ENCODE measurements at places on chromosomes 4 and X.
A peak's percentile ranks its signal among the peaks of the same experiment; 100 is the strongest.

- no peak for ATAC-seq
These were observed 30.9 kb downstream of the RAB33B start for GRCh38 chr4:139484783-139485311.

DNA sequence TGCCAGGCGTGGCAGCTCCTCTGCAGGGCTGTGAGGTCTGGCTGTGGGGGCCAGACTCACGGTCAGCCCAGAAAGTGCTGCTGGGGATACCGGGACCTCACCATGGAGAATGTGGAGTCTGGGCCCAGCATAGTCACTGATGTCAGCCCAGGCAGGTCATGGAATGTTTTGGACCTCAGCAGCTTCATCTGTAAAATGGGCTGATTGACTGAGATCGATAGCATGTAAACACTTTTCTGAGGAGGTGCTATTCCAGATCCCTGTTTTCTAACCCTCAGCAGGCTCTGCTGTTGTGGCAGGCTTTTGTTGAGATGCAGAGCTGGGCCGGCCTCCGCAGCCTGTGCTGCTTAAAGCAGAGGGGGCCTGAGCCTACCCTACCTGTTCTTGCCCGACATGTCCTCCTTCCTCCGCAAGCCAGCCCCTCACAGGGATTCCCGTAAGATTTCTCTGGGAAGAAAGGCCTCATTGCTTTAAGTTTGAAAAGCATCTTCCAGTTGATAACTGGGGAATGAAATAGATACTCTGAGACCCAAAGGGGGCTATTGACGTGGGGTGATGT is 38.3 kb upstream of the HGFAC start:
- no peak for ATAC-seq

DNA sequence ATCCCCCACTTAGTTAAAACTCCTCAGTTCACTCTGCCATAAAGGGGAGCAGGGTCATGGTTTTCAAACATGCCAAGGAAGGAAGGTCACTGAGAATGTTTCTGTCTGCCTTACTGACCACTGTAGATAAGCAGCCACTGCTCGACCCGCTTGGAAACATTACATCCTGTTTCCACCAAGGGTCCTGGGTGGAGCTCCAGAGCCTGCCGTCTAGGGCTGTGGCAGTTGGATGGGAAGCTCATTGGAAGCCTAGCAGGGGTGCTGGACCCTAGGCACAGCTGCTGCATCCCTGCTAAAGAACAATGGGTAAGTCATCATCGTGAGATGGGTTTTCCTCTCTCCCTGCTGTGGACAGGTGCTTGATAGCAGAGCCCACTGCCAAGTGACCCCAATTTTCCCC is 76.0 kb upstream of the SRD5A3 start:
- ATAC-seq, result peak; percentile 22

- peak; percentile 96 for ATAC-seq
These were observed at the start of gene SGMS2 for GRCh38 chr4:107824350-107825071. SGMS2 (plus strand) TSS chr4:107824932; CDS start chr4:107895554, 70,622 bp downstream.

GRCh38 chr4:81913427-81913879 is 441.7 kb upstream of the RASGEF1B start:
- no peak for ATAC-seq

- ATAC-seq, result no peak
These were observed 917.1 kb downstream of the RAPGEF2 start for GRCh38 chr4:160019936-160020335.

DNA sequence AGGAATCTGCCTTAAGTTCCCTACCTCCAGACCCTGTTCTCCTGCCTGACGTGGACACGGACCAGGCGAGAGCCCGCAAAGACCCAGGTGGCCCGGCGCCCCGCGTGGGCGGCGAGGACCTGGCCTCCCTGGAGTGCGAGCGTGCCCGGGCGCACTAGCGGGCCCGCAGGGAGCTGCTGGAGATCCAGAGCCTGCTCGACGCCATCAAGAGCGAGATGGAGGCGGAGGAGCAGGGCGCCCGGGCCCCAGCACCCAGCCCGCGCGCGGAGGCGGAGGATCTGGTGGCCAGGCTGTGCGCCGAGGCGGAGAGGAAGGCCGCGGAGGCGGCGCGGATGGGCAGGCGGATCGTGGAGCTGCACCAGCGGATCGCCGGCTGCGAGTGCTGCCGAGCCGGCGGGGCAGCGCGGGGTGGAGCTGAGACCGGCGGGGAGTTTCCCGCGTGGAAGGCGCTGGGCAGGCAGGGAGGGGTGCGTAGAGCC is 18.2 kb downstream of the MRFAP1 start:
- peak; percentile 72 for ATAC-seq

DNA sequence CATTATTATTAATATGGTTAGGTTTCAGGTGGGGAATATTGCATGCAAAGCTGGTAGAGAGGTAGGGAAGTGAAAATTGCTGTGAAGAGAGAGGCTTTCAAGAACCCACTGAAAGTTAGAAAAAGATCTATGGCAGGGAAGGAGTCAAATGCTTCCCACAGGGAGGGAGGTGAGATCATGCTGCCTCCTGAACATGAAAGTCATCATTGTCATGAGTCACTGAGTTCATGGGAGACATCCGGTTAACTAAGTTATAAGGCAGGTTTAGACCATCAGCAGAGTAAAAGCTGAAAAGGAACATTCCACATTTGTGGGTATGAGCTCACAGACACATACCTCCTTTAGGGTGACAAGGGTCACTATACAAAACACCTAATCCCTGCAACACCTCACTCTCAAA is 16.2 kb downstream of the GATB start:
- ATAC-seq, result no peak

DNA sequence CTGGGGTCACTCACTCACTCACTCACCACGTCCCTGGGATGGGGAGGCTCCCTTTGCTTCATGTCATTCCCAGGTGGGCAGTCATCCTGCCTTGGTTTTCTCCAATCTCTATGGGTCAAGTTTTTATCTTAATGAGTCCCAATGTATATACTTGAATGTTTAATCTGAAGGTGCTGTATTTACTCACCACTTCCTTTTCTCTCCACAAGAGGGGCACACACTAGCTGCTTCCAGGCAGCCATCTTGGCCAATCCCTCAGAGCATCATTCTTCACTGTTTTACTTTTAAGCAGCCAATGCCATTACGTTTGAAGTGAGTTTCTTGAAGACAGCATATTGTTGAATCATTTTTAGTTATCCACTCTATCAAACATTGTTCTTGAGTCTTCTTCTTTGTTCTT is 153.4 kb upstream of the ARSJ start:
- no peak for ATAC-seq

GRCh38 chr4:114874321-114874720 is 239.1 kb downstream of the NDST4 start:
- no peak for ATAC-seq

GRCh38 chrX:110851780-110852179 is 56.2 kb upstream of the CHRDL1 start:
- ATAC-seq, result no peak

DNA sequence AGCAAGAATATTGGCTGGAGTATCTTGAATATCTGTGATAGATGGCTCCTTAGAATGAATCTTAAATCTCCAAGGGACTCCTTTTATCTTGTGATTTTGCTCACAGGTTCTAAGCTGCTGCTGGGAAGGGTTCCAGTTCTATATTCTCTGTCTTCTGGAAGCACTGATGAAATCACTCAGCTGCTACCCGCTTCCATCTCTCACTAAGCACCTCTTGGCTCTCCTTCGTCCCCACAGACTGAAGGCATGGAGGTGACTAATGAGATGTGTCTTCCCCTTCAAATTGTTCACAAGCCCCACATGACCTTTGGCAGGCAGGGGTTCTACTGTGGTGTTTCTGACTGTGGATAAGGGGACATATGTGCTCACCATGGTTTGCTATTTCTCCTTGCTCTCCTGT is 75.9 kb downstream of the C4orf51 start:
- ATAC-seq, result no peak

DNA sequence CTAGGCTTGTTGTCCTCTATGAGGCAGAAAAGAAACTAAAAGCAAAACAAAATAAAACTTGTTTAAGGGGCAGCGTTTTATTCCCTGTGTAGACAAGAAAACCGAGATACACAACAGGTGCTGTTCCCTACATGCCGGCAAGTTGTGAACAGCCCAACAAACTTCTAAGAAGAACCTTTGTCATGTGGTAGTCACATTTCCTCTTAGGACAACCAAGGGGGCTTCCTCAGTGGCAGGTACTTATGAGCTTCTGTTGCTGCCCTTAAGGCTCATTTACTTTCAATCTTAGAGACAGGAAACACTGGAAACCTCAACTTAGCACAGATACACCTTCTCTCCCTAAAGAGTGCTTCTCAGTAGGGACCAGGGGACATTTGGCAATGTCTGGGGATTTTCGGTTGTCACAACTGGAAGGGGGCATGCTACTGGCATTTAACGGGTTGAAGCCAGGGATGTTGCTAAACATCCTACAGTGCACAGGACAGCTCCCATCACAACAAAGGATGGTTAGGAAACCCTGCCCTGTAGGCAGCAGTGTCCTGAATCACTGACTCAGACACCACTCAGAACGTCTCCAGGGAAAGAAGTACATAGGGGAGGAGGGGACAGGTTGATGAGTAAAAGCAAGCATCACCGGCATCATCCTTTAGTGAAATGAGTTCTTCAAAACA is 111.0 kb downstream of the ASB9 start:
- ATAC-seq, result no peak

DNA sequence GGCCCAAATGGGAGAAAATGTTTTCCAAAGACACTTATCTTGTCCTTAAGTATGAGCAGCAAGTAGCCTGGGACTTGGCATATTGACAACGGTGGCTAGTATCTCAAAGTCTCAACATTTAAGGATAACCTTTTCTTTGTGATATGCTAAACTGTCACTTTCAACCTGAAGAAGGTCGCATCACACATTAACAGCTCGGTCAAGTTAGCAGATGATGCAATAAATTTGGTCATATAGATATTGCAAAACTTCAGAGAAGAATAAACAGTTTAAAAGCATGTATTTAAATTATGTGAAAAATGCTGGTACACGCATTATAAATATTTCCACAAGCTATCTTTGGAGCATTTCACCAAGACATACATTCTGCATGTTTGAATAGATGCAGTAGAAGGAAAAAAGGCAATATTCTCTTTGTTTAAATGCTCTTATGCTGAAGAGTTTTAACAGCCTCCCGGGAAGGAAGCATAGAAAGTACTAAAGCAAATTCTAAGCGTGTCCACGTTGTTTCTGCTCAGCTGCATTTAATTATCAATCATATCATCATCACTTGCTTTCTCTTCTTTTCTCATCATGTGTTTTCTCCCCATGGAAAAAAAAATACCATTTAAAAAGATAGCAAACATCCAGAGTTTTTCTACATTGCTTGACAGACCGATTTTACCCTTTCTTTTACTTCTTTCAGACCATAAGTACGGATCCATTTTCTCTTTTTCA is 24.2 kb downstream of the ARHGAP6 start:
- ATAC-seq, result no peak

- ATAC-seq, result no peak
These were observed 2.4 kb upstream of the CRMP1 start for GRCh38 chr4:5895287-5895686.

- no peak for ATAC-seq
These were observed 170.6 kb upstream of the SCML1 start for GRCh38 chrX:17566740-17567139.

DNA sequence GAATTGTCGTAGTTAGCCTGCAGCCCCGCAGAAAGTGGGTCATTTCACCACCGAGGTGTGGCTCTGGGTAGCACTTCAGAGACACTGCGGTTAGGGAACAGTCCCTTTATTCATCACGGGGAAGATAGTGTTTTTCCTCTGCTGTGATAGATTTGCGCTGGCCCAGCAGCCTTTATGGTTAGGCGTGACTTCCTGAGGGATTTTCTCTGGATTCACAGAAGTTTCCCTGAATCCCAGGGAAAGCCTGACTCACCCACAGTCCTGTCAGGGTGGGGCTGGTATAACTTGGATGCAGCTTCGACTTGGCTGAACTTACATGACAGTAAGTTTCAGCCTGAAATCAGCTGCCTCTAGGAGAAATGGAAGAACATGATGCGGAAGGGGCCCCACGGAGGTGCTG is 196.3 kb upstream of the HHIP start:
- ATAC-seq, result peak; percentile 71

- no peak for ATAC-seq
These were observed 24.5 kb downstream of the DDIT4L start for GRCh38 chr4:100165809-100166208.

DNA sequence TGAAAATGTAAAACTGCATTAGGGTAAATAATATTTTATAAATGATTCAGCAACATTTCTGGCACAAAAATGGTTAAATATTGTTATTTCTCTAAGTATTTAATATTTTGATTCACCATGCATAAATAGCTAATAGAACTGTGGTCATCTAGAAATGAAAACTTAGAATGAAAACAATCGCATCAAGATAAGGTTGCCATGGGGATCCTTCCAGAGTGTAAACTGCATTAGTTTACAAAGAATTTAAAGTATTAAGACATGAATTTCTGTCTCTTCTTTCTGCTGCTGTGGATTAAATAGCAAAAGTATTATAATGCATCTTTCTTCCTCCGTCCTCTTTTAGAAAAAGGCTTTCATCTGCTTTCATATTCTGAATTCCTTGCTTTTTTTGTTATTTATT is 1064.6 kb upstream of the SLIT2 start:
- ATAC-seq, result no peak

DNA sequence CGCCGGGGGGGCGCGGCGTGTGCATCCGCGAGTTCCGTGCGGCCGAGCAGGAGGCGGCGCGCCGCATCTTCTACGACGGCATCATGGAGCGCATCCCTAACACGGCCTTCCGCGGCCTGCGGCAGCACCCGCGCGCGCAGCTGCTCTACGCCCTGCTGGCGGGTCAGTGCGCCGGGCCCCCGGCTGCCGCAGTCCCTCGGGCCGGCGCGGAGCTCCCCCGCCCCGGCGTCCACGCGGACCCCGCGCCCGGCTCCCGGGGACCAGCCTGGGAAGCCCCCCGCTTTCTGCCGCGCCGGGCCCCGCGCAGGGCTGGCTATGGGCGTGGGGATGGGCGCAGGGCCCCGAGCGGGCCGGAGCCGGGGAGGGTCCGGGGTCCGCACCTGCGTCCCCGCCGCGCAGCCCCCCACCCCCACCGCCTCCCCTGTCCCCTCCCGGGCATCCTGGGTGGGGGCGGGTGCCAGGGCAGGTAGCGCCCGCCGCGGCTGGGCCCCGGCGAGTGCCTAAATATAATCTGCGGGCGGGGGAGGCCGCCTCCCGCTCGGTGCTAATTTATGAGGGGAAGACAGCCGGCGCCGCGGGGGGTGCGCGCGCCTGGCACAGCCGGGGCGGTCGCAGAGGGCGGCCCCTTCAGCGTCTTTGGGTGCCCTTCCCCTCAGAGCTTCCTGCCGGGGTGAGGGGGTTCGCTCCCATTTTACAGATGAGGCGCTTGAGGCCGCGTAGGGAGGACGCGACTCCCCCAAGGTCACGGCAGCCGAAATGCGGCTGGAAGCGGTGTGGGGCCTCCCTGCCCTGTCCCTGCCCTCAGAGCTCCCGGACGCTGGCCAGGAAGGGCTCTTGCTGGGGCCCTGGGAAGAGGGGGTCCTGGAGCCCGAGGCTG is 837 bp downstream of the NAT8L start:
- ATAC-seq, result no peak

- no peak for ATAC-seq
These were observed 18.3 kb upstream of the MSL3 start for GRCh38 chrX:11739776-11740175.

GRCh38 chr4:113978561-113979147 is 793 bp downstream of the ARSJ start:
- ATAC-seq, result peak; percentile 25

GRCh38 chr4:176769514-176769913 is 23.2 kb downstream of the VEGFC start:
- no peak for ATAC-seq

All from gastroesophageal sphincter (tissue), 4 donors.